ENCODE measurements at places on chromosomes 5 and 9.

- no peak for ATAC-seq
These were observed 105.6 kb downstream of the FGF18 start for GRCh38 chr5:171525085-171525484.

- no peak for ATAC-seq
These were observed 152.2 kb downstream of the GABBR2 start for GRCh38 chr9:98556511-98556910.

- ATAC-seq = no peak
These were observed 324.1 kb upstream of the TNC start for GRCh38 chr9:115442054-115442453.

DNA sequence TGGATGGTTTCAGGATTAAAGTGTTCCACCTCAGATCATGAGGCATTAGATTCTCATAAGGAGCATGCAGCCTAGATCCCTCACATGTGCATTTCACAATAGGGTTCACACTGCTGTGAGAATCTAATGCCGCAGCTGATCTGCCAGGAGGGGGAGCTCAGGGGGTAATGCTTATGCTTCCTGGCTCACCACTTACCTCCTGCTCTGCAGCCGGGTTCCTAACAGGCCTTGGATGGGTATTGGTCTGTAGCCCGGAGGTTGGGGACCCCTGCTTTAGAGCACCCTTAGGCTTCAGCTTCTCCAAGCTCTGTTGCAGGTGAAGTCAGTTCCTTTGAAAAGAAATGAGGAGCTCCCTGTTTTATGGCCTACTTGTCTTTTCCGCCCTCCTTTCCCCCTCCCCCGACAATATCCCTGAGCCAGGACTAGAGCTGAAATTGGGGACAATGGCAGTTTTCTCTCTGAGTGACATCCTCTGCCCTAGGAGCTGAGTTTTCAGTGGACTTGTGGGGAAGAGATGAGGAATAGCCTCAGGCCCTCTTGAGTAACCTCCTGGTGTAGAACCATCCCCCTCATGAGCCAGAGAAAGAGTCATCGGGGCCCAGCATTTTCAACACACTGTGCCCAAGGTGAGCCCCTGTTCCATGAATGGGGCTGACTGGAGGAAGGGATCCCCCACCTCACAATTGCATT, 16.2 kb upstream of the MAT2B start:
- peak; percentile 24 for ATAC-seq

DNA sequence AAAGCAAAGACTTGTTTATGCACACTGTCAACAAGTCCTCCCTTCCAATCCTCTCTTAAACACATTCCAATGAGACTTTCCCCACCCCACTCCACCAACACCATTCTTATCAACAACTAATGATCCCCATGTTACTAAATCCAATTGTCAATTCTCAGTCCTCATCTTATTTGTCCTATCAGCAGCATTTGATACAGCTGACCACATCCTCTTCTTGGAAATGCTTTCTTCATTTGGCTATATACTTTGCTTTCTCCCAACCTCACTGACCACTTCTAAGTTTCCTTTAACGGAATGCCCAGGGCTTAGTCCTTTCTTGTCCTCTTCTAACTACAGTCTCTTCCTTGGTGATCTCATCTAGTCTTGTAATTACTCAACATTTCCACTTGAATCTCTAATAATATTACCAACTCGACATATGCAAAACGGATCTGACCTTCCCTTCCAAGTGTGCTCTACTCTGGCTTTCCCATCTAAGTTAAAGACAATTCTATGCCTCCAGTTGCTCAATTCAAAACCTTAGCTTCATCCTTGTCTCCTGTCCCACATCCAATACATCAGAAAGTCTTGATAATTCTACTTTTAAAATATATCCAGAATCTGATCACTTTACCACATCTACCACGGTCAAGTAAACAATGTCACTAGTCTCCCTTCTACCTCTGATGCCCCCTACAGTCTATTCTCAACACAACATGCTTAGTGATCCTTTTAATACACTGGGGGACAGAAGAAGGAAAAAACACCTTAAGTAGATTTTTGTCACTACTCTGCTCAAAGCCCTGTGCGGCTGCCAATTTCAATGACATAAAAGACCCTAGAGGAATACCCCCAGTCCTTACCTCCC, 25.5 kb downstream of the AGTPBP1 start:
- ATAC-seq = no peak

GRCh38 chr5:158618256-158618655, 481.5 kb downstream of the EBF1 start:
- no peak for ATAC-seq

- no peak for ATAC-seq
These were observed 36.1 kb downstream of the RORB start for GRCh38 chr9:74533253-74533652.

- no peak for ATAC-seq
These were observed 273.5 kb downstream of the ARRDC3 start for GRCh38 chr5:91109634-91110033.

- no peak for ATAC-seq
These were observed 14.7 kb downstream of the IL31RA start for GRCh38 chr5:55865831-55866230.

DNA sequence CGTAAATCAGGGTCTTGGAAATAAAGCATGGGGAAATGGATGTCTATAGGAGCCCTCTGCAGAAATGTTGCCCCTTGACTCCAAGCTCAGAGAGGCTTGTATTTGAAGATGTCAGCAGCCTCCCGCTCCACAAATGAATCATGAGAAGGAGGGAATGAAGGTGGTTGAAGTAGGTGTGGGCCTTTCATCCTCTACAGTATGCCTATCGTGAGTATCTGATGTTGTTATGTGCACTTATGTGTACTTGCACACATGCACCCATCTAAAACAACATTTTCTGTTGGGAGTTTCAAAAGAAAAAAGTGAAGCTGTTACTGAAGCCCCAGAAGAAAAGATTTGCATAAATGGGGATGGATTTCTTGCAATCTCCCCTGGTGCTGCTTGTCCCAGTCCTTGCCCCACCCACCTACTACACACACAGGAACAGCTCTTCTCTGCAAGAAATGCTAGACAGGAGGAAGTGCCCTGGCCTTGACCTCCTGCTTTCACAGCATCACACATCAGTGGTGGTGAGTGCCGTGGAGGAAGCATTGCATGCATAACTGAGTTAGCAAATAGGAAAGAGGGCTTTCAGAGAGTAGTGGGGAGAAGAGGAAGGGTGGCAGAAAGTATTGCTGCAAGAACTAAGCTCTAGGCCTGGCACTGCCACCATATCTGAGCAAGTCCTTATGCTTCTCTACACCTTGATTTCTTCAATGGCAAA, 156.1 kb downstream of the SNX18 start:
- ATAC-seq = peak; percentile 35

GRCh38 chr9:38371495-38371894, 21.0 kb upstream of the ALDH1B1 start:
- ATAC-seq = peak; percentile 27

DNA sequence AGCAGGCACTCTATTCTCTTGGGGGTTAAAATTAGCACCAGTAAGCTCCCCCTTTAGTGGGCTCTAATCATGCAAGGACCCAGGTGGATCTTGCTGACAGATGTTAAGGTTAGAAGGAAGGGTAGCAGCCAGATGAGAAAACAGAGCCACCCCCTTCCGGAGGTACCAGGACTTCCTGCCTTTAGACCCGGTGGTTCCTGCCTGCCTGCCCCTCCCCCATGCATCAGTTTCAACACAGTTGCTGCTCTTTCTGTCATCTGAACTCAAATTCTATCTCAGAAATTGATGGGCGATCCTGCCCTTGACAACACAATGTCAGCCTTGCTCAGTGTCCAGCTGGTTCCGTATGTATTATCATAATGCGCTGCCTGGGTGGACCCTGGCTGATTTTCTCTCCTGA, 287.3 kb downstream of the EBF1 start:
- peak; percentile 72 for ATAC-seq

GRCh38 chr9:82202808-82203207, 214.2 kb downstream of the SPATA31D1 start:
- ATAC-seq = no peak

DNA sequence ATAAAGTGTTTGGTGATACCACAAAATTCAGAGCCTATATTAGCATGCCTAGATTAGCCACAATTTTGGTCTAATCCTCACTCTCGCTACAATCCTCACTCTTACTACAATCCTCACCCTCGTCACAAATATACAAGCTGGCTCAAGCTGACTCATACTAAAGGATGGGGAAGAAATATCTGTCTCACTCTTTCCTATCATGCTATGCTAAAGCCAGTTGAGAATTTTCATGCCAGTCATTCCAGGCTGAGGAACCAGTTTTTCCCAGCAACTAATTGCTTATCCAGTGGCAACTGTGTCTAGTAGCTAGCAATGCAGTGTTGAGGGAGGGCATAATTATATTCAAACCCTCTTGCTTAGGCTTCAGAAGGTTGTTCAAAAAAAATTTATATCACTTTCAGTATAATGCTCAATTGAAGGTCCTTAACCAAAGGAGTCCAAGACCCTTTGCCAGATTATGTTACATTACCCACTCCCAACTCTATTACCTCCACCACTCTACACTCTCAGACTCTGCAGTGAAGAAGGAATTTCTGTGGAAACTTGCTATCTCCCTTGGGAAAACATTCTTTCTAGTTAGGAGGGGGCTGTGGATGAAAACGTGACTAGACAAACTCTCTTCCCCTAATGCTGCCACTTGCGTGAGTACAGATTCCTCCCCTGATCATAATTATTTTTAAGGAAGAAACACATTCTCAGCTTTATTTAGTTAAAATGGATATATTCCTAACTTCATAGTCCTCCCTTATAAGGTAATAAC, 810.3 kb upstream of the ACO1 start:
- ATAC-seq = no peak

DNA sequence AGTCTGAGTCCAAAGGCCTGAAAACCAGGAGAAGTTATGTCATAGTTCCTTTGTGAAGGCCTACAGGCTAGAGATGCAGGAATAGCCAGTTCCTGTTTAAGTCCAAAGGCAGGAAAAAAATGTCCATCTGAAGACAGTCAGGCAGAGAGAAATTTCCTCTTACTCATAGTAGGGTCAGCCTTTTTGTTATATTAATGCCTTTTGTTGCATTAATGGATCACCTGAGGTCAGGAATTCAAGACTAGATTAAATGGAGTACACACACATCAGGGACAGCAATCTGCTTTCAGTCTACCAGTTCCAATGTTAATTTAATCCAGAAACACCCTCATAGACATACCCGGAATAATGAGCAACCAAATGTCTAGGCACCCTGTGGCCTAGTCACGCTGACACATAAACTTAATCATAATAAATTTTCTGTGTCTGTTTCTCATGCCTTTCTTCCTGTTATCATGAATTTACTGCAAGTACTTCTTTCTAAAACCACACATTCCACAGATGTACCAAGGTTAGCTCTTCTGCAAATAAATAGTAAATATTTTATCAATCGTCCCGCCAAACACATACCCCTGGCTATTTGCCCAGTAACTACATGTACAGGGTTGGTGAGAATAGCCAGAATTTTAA, 703.9 kb downstream of the EFNA5 start:
- no peak for ATAC-seq

DNA sequence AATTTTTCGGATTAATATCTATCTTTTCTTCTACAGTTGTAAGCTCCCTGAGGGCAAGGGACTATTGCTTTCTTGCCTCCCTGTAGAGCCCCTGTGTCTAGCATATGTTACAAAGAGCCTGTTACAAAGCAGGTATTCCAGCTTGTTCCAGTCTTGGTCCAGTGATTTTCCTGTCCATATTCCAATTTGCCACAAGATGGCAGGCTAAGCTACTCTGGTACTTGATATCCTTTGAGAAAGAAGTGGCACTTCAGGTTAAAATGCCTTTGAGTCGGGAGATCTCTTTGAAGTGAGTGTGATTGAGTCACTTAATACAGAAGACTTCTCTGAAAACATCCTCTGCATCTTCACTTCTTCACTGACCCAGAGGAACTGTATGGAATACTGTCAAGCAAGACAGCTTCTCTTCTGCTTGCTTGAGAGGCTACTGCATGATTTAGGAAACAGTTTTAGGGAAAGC, 24.5 kb downstream of the CAVIN4 start:
- ATAC-seq = no peak

- ATAC-seq = no peak
These were observed 39.5 kb downstream of the LARP1 start for GRCh38 chr5:154794525-154795234.

- no peak for ATAC-seq
These were observed 13.0 kb downstream of the CCNH start for GRCh38 chr5:87399720-87400119.

GRCh38 chr5:33079548-33079947, 361.2 kb upstream of the TARS1 start:
- no peak for ATAC-seq

DNA sequence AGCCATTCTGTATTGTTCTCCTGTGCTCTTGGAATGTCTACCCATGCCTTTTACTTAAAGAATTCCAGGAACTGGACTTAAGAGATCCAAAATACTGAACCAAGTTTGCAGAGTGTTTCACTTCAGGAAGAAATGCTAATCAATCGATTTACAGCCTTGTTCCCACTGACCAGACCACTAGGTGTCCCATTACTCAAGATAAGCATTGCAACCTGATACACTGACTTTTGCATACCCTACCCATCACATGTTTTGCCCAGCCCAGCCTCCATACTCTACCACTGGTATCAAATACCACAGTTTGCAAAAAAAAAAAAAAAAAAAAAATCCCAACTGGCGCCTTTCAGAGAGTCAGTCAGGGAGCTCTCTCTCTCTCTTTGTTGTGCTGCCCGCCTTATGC, 550.8 kb downstream of the CDH9 start:
- ATAC-seq = no peak

GRCh38 chr9:100913257-100913656, 115.3 kb upstream of the PLPPR1 start:
- no peak for ATAC-seq

All from activated CD4-positive, CD25-positive, alpha-beta regulatory T cell treated with anti-CD3 and anti-CD28 coated beads, Interleukin-2, amount 50 U/mL, for 24 hours (primary cell).